OCI-M1 (cell line): ENCODE measurements at places on chromosomes 4 and X.

GRCh38 chr4:185782523-185782922, 29.5 kb downstream of the SORBS2 start:
- no peak for DNase-seq

GRCh38 chr4:54445866-54446265, 211.9 kb upstream of the KIT start:
- DNase-seq, result no peak

DNA sequence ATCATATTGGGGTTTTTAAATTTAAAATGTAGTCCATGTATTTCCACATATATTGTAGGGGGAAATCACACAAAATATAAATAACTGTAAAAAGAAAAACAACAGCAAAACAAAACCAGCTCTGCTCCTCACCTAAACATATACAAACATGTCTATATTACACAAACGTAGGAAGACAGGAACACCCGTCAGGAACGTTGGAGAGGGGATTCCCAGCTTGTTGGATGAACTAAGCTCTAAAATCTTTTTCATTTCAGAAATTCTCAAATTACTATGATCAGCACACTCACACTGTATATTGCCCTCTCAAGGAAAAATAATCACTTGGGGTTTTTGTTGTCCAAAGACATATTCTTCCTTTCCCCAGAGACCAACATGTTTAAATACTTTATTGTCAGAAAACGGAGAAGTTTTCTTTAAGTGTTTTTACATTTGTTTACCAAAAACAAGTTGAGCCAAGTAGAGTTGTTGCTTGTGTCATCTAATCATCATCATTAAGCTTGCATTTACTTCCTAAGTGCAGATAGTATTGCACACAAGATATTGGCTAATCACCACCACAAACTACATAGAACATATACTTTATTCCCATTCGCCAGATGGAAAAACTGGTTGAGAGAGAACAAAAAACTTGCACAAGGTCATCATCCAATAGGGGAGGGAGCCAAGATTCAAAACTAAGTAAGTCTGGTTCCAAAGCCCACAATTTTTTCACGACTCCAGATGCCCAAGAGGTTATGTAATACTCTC, 2.4 kb upstream of the TLR10 start:
- DNase-seq, result no peak

DNA sequence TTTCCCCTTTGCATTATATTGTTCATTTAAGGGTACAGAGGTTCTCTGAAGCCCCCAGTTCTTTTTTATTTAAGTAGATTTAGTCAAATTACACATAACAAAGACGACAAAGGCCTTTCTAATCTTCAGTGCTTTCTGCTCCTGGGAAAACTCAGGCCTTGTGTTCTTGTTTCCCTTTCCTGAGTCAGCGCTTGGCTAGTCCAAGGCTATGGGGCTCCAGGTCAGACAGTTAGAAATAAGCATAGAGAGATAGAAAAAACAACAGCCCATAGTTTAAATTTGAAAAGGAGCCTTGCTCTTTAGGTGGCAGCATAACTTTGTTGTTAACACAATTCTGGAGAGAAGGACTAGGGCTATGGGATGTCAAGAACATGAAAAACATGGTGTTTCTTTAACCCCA, 97.3 kb downstream of the PPP1R2C start:
- DNase-seq, result no peak

GRCh38 chrX:72048510-72049455, 82.9 kb downstream of the RTL5 start:
- no peak for DNase-seq

GRCh38 chr4:158492391-158492790, 29.3 kb upstream of the RXFP1 start:
- DNase-seq, result no peak

DNA sequence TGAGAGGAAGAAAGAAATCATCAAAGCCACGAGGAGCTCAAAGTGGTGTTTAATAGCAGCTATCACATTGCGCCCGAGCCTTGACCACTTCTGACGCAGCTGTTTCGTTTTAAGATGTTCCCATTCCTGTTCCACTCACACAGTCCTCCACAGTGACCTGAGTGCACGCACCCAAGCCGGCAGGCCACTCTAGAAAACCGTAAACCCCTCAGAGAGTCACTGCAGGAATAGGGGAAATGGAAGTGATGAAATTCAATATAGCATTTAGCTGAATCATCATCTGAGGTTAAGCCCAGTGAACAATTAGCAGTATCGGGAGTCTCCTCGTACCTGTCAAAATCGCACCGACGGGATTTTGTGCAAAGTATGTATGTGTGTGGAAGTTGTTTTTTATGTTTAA, 17.9 kb upstream of the HAND2 start:
- DNase-seq, result peak; percentile 82

DNA sequence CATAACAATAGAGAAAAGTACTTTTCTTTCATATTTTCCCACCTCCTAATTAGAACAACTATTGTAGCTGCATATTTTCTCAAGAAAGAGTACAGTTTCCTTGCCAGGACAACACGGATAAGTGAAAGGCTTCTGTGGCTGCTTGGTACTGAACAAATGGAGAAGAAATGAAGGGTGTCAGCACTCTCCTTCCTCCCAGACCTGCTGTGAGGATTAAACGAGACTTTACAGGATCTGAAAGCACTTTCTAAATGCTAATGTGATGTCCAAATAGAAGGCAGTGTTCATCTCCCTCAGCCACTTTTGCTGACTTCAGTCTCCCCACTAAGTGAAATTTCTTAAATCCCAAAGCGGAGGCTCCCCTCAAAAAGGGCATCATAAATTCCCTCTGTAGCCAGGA, 13.9 kb downstream of the NIPAL1 start:
- DNase-seq, result no peak

GRCh38 chr4:47531954-47532321, 46.9 kb downstream of the ATP10D start:
- DNase-seq, result no peak

- DNase-seq, result no peak
Measured at GRCh38 chr4:26226629-26227376, 94.0 kb upstream of the RBPJ start.

GRCh38 chrX:118780911-118781310, 42.7 kb upstream of the ZCCHC12 start:
- DNase-seq, result no peak

DNA sequence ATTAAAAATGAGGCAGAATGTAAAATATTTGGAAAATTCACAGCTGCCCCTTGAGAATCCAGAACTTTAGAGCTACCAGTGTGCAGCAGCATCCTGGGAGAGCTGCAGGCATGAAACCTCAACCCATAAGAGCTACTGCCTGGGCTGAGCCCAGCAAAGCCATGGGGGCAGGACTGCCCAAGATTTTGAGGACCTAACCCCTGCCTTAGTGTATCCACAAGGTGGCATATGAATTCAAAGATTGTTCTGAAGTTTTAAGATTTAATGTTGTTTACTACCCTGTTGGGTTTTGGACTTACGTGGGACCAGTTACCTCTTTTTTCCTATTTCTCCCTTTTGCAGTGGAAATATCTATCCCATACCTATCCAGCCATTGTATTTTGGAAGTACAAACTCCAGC, 26.4 kb downstream of the CASP6 start:
- DNase-seq, result peak; percentile 3

DNA sequence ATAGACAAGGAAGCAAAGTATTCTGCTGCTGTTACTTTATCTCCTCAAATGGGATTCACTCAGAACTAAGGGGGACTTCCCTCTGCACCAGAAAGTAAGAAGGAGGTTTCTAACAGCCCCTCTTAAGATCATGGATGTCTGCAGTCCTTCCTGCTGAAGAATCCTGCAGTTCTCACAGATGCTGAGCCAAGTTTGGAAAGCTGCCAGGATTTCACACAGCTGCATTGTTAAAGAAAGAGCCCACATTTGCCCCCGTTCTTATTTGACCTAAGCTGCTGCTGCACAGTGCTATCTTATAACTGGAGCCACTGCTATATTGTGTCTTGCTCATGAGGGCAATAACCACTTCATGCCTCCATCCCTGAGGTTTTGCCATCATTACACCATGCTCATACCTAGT, 81.1 kb downstream of the FAAH2 start:
- no peak for DNase-seq

DNA sequence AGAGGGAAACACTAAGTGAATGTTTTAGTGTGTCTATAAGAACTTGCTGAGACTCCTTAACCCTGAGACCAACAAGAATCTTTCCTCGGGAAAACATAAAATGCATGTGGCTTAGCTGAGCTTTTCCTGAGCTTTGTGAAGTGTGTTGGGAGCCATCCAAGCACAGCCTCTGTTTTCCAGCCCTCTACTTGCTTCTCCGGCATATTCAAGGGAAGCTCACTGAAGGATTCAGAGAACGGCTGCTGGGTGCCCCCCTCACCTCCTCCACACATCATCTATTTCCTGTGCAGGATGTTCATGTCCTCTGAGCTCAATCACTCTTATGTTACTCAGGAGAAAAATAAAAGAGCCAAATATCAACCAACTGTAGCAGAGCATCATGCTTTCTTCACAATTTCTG, 492.1 kb downstream of the IL15 start:
- no peak for DNase-seq

- peak; percentile 69 for DNase-seq
Measured at GRCh38 chr4:173420324-173420752, 21.4 kb upstream of the SCRG1 start.

GRCh38 chrX:133892337-133892736, 93.1 kb downstream of the GPC3 start:
- no peak for DNase-seq

DNA sequence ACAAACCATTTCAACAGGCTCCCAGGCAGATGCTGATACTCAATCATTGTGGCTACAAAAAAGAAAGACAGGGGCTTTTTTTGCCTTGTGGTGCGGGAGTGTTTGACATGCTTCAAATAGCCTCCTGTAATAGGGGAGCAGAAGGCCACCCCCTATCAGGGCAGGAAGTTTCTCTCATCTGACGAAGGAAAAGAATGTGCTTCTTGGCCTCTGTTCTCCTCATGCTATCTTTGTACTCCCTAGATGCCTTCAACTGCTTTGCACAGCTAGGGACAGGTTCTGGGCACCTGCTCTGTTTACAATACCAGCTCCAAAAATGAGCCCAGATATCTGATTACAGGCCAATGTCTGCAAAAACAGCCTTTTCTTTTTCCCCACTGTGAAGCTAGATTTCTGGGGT, 391.1 kb downstream of the STIM2 start:
- no peak for DNase-seq

GRCh38 chr4:89539797-89540711, 232.5 kb upstream of the GPRIN3 start:
- no peak for DNase-seq

GRCh38 chrX:12308420-12308819, 170.1 kb downstream of the FRMPD4 start:
- no peak for DNase-seq

DNA sequence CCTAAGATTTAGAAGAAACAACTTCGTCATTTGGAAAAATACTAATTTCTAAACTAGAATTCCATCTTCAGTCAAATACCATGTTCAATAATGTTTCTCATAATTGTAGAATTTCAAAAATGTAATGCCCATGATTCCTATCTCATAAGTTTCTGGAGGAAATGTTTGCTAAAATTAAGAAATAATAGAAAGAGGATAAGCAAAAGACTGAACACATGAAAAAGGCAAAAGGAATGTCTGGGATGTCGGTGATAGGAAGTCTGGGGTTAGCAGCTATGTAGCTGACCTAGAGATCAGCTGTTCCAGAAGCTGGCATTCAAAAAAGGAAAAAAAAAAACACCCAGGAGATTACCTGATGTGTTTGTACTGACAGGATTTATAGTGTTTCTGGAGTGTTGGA, 18.9 kb upstream of the PCDH10 start:
- no peak for DNase-seq

- no peak for DNase-seq
Measured at GRCh38 chrX:663841-664240, 33.2 kb downstream of the SHOX start.

GRCh38 chrX:45956191-45956870, 588.9 kb downstream of the ZNF674 start:
- DNase-seq, result no peak
